ENCODE measurements at places on chromosomes 3 and 15.
A peak's percentile ranks its signal among the peaks of the same experiment; 100 is the strongest.

GRCh38 chr3:158782283-158782989 lies 19.4 kb upstream of the MFSD1 start:
- DNase-seq: no peak

GRCh38 chr3:27610800-27611525 lies 111.2 kb downstream of the EOMES start:
- DNase-seq: no peak

DNA sequence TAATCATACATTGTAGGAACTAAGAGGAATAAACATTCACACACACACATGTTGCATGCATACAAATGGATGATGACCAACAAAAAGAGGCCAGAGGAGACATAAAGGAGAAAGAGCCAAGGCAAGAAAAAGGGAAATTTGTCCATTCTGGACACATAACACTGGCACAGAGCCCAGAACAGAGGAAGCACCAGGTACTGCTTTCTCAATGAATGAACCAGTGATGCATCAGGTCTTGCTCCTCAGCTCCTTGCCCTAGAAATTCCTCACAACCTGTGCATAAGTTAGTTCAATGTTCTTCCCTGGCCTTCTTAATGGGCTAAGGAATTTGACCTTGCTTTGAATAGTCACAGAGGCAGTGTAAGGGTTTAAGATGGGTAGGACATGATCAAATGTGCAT lies 270.3 kb downstream of the ERC2 start:
- no peak for DNase-seq

GRCh38 chr3:103218793-103219192 lies 784.0 kb downstream of the ZPLD1 start:
- DNase-seq: no peak

- peak; percentile 59 for DNase-seq
These were observed 589 bp upstream of the GPR27 start for GRCh38 chr3:71752831-71753700.

- no peak for DNase-seq
These were observed 148.0 kb upstream of the LRTM1 start for GRCh38 chr3:55075846-55076245.

DNA sequence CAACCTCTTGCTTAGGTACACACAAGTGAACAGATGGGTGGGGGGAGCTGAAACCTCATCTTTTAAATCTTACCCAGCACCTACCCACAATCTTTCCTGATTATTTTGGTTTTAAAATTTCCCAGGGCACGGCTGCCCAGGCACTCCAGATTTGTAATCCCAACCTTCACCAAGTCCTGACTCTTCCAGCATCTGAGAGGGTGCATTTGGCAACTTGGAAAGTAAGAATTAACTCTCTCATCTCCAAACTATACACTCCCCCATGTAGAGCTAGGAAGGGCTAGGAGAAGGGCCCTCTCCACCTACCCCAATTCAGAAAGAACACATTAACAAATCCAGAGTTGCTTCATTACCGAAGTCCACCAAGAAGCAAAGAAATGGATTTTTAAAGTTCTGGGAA lies 41.7 kb upstream of the PRICKLE2 start:
- no peak for DNase-seq

DNA sequence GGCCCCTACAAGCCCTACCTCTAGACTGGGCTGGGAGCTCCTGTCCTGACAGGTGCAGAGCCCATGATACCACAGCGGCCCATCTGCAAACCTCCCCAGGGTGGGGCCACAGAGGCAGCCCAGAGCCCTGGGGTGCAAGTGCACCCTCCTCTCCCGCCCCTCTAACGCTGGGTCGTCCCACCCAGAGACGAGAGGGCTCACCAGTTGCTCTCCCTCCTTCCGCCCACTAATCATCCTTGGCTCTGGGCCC lies 742 bp downstream of the TNK2 start:
- no peak for DNase-seq

- no peak for DNase-seq
These were observed 1.2 kb downstream of the GBE1 start for GRCh38 chr3:81760215-81760614.

- DNase-seq: no peak
These were observed 360.6 kb upstream of the ATP10A start for GRCh38 chr15:26223720-26224119.

- no peak for DNase-seq
These were observed 200.3 kb upstream of the UMPS start for GRCh38 chr3:124529826-124530571.

- DNase-seq: no peak
These were observed 90.0 kb downstream of the RBPMS2 start for GRCh38 chr15:64685230-64685888.

DNA sequence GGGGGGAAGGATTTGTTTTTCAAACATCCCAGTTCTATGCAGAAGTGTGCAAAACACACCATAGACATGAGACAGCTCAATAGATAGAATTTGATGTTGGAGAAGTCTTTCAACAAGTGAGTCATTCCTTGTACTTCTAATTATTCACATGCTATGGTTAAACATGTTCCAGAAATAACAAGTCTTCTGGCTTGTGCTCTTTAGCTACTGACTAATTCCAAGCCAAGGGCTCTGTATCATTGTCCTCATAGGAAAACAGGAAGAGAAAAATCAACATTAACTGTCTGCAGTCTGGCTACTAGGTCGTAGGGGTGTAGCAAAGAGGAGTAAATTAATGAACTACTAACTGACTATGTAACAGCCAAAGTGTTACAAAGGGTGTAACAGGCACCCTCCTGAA lies 25.8 kb downstream of the LDHAL6B start:
- DNase-seq: no peak

DNA sequence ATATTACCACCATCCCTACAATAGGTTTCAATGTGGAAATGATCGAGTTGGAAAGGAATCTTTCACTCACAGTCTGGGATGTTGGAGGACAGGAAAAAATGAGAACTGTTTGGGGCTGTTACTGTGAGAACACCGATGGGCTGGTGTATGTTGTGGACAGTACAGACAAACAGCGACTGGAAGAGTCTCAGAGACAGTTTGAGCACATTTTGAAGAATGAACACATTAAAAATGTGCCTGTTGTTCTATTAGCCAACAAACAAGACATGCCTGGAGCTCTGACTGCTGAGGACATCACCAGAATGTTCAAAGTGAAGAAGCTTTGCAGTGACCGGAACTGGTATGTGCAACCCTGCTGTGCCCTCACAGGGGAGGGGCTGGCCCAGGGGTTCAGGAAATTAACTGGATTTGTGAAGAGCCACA lies 510 bp downstream of the ARL14 start:
- peak; percentile 12 for DNase-seq

- peak; percentile 8 for DNase-seq
These were observed 386.2 kb upstream of the ROBO2 start for GRCh38 chr3:76653640-76654251.

DNA sequence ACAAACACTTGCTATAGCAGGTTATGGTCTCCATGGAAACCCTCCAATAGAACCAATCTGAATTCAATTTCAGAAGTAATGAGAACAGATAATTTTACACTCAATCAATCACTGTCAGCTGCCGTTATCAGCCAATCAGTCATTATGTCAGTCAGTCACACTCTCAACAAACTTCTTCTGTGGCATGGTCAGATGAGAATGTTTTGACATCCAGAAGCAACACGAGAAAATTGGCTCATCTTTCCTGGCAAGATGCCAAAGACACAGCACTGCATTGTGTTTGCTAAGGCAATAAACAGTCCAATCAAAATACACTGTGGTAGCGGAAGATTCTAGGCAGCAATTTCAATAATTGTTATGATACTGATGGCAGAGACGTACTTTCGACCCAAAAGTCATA lies 190.7 kb downstream of the RORA start:
- DNase-seq: no peak

DNA sequence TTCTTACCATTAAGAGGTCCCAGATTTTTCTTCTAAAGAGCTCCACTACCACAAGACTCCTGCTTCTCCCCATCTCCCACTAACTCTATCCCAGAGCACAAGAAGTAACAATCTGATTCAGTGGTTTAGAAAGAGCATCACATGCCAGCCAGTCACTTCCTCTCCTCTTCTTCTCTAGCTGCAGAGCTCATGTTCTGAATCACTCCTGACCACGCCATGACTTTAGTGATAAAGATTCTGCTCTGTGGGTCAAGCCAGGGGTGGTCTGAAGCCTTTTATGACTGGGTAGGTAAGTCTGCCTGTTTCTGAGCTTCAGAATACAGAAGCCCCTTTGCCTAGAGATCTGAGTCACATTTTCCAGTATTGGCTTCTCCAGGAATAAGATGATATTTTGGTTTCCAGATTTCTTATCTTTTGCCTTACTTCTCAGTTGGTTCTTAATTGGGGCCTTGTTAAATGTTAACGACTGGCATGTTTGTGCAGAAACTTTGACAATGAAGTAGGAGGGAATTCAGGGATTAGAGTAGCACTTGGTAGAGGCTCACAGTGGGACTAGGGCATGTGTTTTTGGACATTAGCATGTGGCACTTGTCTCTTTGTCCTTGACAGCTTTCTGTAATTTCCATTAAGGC lies 27.6 kb upstream of the ADAMTSL3 start:
- no peak for DNase-seq

GRCh38 chr15:36160351-36160750 lies 419.1 kb upstream of the CDIN1 start:
- DNase-seq: no peak

GRCh38 chr15:39594446-39595337 lies 13.8 kb downstream of the THBS1 start:
- no peak for DNase-seq

All from retina (tissue), 1 donor.